ENCODE measurements at places on chromosomes 2 and 18.

DNA sequence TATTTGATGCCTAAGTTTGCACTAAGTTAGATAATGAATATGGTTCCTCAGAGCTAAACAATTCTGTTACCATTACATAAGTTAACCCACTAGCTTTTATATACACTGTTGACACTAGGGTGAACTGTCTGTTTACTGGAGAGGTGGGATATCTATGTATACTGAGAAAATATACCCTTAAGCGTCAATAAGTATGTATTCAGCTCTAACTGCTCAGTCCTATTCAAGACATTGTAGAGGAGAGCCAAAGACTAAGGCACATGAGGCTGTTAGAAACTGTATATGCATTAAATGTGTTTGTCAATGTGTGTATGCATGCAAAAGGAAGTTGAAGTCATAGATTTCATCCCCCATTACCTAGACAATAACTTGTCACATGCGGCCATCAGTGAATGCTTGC, 710.0 kb downstream of the TDRD15 start:
- DNase-seq = no peak

- no peak for DNase-seq
Measured at GRCh38 chr2:159873258-159873657, 75.2 kb upstream of the CD302 start.

GRCh38 chr18:580154-580553, at the start of gene CETN1:
CETN1 (plus strand) TSS chr18:580380; CDS start chr18:580409, 29 bp downstream.
- DNase-seq = no peak

- no peak for DNase-seq
Measured at GRCh38 chr2:20599001-20599600, 51.8 kb downstream of the HS1BP3 start.

GRCh38 chr2:68989035-68989434, 14.6 kb downstream of the GKN1 start:
- no peak for DNase-seq

- peak; percentile 93 for DNase-seq
Measured at GRCh38 chr2:97663962-97664635, at the start of gene ACTR1B. ACTR1B (minus strand) TSS chr2:97664044; CDS start chr2:97663890, 154 bp downstream.

- no peak for DNase-seq
Measured at GRCh38 chr2:46875226-46875899, 40.2 kb downstream of the MCFD2 start.

GRCh38 chr2:85017411-85018048, 46.6 kb downstream of the KCMF1 start:
- DNase-seq = no peak

DNA sequence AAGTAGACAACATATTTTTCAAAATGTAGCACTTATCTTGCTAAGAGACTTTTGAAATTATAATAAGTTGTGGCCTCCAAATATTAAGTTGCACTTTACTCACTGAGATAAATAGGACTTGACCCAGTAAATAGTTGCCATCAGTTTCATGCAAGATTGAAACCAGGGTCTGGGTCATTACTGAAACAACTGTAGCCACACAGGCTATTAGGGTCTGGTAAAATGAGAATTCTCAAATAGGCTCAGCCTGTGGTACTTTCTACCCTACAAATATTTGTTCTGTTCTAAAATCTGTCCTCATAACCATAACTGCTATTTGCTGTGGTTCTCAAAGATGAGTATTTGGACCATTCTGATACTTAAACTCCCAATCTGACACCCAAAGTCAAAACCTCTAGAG, 115.4 kb upstream of the STK17B start:
- no peak for DNase-seq

DNA sequence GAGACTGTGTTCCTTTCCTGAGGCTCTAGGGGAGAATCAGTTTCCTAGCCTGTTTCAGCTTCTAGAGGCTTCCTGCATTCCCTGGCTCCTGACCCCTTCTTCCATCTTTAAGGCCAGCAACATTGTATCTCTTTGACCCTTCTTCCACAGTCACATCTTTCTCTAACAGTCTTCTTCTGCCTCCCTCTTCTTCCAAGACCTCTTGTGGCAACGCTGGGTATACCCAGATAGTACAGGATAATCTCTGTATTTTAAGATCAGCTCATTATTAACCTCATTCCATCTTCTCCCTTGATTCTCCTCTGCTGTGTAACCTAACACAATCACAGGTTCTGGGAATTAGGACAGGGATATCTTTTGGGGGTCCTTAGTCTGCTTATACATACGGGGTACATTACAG, 8.9 kb upstream of the MYL12A start:
- DNase-seq = no peak

GRCh38 chr2:719734-720133, 42.5 kb upstream of the TMEM18 start:
- no peak for DNase-seq

- DNase-seq = no peak
Measured at GRCh38 chr18:68472701-68473295, 242.1 kb downstream of the TMX3 start.

DNA sequence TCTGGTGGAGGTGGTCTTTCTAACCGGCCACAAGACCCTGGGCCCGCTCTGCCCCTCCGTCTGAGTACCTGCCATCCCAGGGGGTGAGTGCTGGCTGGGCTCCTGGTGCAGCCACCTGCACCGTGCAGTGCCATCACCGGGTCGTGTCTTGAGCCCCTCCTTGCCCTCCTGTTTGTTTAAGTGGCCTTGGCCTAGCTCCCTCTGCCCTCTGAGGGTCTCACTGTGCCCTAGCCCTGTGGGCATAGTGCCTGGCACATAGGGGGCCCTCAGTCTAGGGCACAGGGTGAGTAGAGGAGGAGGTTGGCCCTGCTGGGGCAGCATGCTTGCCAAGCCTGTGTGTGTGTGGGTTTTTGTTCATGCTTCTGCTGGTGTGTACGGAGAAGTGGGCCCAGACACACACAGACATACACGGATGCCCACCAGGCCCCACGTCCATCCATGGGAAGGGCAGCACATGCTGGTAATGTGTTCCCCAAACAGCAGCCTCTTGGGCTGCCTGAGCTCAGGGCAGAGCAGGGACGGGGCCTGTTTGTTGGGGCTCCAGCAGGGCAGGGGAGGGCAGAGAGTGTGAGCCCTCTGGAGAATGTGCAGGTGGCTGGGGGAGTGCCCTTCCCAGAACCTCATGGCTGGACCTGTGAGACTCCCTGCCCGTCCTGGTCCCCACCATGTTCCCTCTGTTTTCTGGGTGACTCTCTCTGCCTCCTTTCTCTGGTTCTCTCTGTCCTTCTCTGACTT, 94.6 kb downstream of the GLI2 start:
- no peak for DNase-seq

- no peak for DNase-seq
Measured at GRCh38 chr2:18771212-18771611, 181.8 kb upstream of the NT5C1B start.

GRCh38 chr2:26652361-26653041, 11.3 kb upstream of the CIB4 start:
- no peak for DNase-seq

- DNase-seq = no peak
Measured at GRCh38 chr2:53490659-53491058, 276.9 kb upstream of the CHAC2 start.

GRCh38 chr2:164771897-164772296, 69.7 kb downstream of the COBLL1 start:
- no peak for DNase-seq

DNA sequence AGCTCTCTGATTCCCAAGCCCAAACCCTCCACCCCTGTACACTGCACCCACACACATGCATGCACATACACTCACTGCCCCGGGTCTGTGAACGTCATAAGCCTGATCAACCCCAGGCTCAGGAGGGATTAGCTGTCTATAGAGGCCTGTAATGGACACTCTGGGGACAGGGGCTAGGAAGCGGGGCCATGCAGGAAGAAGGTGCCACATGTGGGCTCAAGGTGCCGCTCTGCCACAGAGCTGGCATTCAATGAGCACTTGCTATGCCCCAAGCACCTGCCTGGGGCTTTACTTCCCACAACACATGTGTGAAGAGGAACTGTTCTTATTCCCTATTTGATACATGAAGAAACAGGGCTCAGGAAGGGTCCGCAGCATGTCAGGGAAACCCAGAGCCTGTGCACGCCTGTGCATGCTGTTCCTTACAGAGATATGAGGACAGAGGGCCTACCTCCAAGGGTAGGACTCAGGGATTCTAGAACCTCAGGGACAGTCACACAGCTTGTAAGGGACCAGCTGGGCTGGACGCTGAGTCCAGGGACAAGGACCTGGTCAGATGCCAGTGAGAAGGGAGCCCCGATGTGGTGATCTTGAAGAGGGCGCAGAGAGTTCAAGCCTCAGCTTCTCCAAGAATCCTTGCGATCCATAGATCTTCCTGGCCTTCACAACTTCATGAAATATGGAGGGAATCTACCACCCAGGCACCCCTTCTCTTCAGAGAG, 5.0 kb downstream of the BIN1 start:
- no peak for DNase-seq

DNA sequence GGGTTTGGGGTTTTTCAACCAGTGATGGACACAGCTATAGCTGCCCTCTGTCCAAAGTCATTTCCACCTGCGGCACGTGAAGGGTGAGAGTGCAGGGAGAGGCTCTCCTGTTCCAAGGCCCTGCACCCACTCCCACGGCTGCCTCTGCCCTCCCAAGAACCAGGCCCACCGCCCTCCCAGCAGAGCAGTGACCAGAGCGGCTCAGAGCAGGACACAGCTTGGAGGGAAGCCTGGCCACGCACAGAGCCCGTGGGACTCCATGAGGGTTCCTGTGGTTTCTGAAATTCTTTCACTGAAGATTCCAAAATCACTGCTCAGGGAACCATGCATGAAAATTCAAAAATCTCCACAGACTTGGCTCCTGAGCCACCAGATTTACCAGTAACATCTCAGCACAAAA, 67.3 kb upstream of the SALL3 start:
- no peak for DNase-seq

- DNase-seq = no peak
Measured at GRCh38 chr2:35973132-35973736, 382.3 kb upstream of the CRIM1 start.

GRCh38 chr18:25399554-25399953, 47.6 kb upstream of the ZNF521 start:
- DNase-seq = no peak

GRCh38 chr18:79657342-79657996, 22.1 kb upstream of the CTDP1 start:
- no peak for DNase-seq

DNA sequence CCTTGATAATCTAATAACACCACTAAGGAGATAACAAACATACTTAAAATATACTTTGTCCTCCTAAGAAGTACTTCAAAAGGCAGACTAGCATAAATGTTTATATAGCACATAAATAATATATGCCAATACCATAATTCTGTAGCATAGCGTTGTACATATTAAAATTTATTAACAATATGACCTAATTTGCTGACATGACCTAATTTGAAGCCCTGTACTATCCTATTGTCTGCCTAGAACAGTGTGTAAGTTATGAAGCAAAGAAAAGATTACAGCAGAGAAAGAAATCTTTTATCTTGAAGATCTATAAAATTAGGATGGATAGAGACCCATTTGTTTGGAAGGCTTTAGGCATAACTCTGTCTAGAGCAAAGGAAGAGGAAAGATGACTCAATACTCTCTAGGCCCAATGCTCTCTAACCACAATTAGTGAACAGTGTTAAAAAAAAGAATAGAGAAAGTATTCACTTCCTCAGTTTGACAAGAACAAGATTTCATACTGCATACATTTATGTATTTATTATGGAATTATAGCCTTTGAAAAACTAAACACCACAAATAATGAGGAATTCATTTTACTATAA, 231.3 kb downstream of the ZRANB3 start:
- no peak for DNase-seq

DNA sequence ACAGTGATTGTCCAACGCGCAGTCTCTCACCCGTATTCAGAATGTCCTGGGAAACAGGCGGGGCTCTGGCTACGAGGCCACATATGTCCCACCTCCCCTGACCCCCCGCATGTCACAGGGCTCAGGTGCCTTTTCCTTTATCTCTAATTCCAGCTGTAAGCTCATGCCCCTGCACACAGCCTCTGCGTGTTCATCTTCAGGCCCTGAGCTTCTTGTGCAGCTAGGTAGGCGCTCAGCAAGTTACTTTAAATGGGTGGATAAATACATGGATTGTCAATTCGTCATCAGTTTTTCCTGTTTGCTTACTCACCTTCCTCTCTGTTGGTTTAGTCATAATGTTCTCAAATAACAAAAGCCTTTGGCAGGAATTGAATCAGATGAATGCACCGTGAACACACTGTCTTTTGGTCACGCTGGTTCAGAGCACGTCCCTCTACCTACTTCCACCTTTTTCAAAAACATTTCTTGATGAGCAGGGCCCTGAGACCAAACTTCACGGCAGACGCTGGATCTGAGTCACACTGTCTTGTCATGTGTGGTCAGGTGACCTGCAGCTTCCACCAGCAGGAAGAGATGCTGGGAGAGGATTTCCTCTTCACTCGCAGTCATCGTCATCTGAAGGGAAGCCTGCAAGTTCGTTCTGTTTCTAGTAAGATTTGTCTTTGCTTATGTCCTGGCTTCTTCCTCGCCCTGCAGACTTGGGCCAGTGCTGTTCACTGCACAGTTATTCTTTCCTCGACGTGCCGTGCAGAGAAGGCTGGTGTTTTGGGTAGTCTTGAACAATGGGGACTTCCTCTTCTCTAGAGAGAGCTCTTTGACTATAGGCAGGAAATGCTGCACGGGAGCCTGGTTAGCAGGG, 138.1 kb downstream of the PTGR3 start:
- DNase-seq = no peak

- no peak for DNase-seq
Measured at GRCh38 chr2:20219763-20220380, 5.1 kb downstream of the SDC1 start.

- DNase-seq = no peak
Measured at GRCh38 chr2:25453199-25453905, 111.6 kb upstream of the DNMT3A start.

- DNase-seq = no peak
Measured at GRCh38 chr2:73091164-73091563, 19.7 kb upstream of the SFXN5 start.

DNA sequence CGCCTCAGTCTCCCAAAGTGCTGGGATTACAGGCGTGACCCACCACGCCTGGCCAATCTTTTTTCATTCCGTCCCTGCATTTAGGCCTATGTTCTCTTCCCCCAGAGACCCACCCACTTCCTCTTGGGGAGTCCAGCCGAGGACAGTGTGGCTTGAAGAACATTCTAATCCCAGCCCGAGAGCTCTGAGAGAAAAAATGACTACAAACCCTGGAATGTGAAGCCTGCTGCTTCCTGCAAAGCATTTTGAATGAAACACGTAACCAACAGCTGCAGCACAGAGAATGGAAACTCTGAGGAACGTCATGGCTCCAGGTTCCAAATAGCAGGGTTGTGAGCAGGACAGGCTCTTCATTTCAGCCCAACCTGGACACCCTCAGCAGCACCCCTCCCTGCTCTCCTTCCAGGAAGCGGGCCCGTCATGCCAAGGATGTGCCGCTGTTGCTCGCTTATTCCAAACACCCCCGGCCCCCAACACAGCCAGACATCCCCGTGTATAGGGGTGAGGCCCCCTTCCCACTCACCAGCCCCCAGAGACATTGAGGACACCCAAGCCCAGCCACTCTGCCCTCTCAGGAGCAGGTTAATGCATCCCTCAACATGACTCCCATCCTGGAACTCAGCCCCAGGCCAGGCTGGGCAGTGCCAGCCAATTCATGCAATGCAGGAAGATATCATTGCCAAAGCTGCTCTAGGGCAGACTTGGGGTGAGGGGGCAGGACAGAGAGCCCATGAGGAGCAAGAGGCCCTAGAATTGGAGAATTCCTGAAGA, 139.8 kb downstream of the ZFP36L2 start:
- no peak for DNase-seq

All from iPS DF 6.9 (cell line).